ENCODE measurements at places on chromosomes 6 and 20. TPM values are rescaled to one million over a fixed set of nuclear protein-coding genes. Genes with fewer than 3 reads are reported as not detected.

Gene ZBP1
- 0.33 TPM for polyA plus RNA-seq

Gene TSPYL4
- 15.1 TPM for polyA plus RNA-seq

Gene FNDC1
- polyA plus RNA-seq: 193 TPM

Gene OR12D3
- polyA plus RNA-seq: not detected

DNA sequence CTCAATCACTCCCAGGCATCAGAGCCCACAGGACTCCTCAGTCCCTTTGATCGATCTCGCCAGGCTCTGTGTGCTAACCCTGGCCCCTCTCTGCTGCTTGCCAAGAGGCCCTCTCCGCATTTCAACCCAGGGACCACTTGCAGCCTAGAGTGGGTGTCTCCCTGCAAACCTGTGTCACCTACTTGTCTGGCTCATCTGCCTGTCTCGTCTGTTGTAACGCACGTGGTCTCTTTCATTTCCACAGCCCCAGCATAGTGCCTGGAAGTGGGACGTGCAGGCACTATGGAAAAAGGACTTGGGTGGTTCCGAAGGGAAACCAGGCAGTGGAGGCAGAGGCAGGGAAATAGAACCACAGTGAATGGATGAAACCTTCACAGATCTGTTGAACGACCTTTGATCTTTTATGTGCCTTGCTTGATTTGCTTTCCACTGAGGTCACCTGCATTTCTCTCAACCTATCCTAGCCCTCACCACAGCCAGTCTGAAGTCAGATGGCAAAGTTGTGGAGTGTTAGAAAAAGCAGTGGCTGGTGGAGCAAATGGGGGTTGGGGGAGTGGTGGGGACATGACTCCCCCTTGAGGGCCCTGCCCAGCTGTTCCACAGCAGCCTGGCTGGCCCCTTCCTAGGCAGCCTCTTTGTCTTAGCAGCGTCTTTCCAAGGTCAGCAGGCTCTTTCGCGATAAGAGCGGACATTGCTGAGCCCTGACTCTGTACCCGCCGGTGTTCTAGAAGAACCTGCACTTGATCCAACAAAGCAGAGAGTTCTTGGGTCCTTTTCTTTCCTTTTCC lies 55.8 kb upstream of the TAGAP start:
- no peak for DNase-seq

DNA sequence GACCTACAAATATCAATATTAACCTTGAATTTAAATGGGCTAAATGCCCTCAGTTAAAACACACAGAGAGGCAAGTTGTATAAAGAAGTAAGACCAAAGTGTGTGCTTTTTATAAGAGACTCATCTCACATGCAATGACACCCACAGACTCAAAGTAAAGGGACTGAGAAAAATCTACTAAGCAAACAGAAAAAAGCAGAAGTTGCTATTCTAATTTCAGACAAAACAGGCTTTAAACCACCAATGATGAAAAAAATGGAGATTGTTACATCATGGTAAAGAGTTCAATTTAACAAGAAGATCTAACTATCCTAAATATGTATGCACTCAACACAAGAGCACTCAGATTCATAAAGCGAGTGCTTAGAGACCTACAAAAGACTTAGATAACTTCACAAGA lies 741.9 kb upstream of the MARCKS start:
- DNase-seq: no peak

DNA sequence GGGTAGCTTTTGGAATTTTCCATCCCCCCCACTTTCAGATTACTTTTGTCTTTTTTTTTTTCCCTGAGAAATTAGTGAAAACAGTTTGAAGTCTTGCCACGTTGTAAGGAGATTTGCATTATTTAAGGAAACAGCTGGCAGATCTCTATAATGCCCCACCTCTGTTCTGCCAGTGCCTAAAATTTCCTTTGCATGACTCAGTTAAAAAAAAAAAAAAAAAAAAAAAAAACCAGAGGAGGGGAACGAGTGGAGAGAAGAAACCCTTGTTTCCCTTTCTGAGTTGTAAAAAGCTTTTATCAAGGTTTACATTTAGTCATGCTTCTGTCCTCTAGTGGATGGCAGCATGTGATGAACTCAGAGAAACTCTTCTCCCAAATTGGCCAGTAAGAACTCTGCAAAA lies 33.5 kb downstream of the CARMIL1 start:
- DNase-seq: no peak

- no peak for DNase-seq
Observed at GRCh38 chr6:109348226-109348625, 34.0 kb downstream of the CD164 start.

DNA sequence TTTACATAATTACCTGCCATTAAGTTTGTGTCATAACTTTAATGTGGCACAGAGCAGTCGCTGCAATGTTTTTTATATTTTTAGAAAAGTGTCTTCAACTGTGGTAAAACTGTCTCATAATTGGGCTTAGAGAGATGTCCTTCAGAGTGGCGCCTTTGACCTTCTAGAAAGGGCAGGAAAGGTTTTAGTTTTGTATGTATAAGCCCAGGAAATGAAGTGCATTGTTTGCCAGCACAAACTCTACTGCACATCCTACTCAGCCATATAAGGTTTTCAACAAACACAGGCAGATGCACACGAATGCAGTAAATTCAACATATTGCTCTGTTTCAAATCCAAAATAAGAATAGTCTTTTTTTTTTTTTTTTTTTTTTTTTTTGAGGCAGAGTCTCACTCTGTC lies 201.4 kb downstream of the ALDH8A1 start:
- DNase-seq: no peak

DNA sequence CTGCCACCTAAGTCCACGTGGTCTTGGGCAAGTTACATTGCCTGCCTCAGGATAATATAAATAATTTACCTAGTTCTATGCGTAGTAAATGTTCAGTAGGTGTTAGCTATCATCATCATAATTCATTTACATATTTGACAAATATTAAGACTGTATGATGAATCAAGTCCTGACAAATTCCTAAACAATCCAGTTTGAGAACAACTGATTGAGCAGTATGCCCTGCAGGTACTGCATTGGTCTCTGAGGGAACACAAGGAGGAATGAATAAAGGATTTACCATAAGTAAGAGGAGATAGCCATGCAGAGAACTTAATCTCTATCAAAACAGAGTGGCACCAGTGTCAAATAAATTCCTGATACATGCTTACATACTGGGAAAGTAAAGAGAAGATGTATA lies 70.4 kb downstream of the SAMD5 start:
- DNase-seq: no peak

GRCh38 chr6:48378884-48379407 lies 267.9 kb upstream of the PTCHD4 start:
- no peak for DNase-seq

DNA sequence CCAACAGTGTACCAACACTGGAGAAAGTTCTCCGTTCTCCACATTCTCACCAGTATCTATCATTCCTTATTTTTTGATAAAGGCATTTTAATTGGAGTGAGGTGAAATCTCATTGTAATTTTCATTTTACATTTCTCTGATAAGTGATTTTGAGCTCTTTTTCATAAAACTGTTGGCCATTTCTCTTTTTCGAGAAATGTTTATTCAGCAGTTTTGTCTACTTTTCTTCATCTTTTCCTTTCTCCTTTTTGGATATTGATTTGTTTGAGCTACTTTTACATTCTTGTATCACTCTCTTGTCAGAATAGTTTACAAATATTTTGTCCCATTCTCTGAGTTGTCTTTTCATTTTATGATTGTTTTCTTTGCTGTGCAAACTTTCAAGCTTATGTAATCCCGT lies 555.2 kb downstream of the COL12A1 start:
- no peak for DNase-seq

DNA sequence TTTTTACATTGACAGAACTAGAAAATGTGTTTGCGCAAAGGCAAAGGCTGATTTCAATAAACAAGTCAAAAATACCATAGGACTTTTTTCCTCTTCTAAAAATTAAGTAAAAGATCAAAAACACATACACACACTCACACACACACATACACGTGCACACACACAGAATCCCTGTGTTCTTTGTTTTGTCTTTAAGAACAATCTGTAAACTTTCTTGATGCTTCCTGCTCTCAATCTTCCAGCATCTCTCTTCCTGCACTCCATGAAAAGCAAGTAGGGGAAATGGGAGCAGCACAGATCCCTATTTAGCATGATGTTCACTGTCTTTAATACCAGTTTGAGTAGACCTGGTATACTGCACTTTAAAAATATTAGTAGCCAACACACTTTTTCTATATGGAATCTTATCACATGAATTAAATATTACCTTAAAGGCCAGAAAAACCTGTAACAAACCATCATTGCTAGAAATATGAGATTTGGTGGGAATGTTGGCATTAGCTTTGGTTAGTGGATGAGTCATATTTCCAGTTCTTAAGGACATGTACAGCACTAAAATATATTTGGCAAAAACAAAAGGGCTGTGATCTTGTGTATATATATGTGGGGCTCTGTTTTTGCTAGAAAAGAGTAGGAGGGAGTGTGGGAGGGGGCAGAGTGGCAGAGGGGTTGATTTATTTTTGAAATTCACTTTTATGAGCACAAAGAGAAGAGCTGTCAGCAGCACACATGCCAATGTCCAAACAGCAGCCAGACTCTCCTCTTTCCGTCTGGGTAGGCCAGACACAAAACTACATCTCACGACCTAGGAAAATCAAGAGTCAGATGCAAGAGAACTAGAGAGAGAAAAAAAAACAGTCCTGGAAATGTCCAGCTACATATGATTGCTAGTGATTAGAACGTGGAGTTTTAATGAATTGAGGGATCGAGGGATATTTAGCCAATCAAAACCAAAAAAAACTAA lies 4.6 kb downstream of the PTPRK start:
- no peak for DNase-seq

DNA sequence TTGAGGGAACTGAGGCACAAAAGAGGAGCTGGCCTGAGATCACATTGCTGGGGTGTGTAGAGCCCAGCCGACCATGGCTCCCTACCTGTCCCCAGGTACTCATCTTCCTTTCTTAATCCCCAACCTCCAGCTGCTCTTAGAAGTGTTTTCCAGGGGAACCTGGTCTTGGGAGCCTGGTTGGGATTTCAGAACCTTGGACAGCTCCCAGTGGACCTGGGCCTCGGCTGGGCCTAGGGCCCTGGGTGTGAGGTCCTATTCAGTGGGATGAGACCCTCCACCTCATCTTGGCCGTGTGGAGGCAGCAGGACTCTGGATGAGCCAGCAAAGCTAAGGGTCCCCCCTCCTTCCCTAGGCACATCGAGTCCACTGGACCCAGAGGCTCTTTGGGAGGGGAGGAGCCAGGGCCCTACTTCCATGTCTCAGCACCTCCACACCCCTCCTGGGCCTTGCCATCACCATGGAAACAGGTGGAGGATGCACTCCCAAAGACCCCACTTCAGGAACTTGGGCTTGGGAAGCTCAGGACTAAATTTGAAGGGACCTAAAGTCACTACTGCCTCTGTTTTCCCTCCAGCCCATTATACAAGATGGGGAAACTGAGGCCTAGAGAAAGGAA lies 38.5 kb downstream of the DLGAP4 start:
- peak; percentile 38 for DNase-seq

DNA sequence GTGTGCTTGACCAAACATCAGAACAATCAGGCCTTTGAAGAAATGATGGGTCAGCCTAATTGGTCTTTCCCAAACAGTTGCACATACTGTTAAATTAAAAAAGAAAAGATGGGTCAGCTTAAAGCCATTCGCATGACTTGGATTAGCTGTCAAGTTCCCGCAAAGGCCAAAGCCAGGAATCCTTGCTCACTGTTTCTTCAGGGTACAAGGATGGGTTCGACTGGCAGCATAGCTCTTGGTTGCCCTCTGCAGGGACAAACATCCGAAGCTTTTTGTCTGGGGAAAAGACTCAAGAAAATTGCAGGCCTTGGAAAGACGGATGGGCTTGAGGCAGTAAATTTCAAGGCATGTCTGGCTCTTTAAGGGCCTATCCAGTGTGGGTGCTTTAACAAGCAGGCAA lies 168.0 kb downstream of the HDGFL1 start:
- no peak for DNase-seq

GRCh38 chr20:41424546-41424945 lies 57.9 kb upstream of the EMILIN3 start:
- no peak for DNase-seq

DNA sequence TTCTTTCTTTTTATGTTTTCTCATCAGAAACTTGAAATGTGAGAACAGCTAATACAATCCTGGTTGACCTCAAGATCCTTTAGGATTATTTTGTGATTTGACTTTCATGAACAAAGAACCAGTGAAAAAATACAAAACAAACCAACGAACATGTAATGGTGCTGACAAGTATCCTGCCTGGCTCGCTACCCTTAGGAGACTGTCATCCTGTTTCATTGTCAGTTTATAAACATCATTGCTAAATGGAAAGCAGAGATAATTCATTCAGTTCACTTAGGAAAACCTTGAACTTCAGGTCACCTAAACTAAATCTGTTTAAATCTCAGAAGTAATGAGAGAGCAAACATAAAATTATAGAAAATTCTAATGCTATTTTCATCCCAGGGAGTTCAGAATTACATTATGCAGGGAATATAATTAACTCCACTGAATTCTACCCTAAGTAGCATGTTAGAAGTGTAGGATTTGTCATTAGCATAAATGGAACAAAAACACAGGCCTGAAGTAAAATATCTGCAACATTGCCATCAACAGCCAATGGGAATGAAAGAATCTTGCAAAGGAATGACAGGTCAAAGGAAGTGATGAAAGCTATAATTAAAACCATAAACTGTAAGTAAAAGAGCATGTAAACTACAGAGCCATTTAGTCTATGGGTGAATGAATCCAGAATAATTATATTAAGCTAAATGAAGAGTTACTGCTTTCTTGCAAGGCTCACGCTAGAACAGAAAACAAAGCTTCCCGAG lies 401.2 kb upstream of the MANEA start:
- DNase-seq: no peak

DNA sequence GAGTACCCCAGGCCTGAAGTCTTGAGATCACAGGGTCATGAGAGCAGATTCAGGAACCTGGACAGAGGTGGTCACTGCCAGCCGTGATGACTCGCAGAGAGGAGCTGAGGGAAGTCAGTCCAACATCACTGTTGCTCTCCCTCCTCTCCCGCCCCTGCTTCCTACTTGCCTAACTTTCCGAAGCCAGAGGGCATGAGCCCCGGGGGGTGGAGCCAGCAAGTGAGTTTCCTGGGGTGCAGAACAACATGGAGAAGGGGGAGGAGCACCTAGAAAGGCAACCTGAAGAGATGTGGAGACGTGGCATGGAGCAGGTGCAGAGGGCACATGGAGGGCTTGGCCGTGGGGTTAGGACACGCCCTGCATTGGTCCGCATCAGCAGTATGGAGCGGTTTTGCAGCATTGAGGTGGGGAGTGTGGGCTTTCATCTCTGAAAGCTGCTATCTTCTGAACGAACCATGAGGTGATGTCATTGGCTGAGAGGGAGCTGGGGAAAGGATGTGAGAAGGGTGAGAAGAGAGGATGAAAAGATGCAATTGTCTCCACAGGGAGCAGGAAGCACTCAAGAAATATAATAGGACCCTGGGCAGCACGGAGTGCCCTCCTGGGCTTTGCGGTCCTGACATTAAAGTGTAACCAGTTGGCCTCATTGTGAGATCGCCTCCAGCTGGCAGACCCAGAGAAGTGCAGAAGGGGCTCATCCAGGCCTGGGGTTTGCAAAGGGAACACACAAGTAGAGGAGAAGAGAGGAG lies 25.0 kb downstream of the GDAP1L1 start:
- DNase-seq: no peak
